HCEC 1CT (cell line): ENCODE measurements at places on chromosomes 11 and 22.

DNA sequence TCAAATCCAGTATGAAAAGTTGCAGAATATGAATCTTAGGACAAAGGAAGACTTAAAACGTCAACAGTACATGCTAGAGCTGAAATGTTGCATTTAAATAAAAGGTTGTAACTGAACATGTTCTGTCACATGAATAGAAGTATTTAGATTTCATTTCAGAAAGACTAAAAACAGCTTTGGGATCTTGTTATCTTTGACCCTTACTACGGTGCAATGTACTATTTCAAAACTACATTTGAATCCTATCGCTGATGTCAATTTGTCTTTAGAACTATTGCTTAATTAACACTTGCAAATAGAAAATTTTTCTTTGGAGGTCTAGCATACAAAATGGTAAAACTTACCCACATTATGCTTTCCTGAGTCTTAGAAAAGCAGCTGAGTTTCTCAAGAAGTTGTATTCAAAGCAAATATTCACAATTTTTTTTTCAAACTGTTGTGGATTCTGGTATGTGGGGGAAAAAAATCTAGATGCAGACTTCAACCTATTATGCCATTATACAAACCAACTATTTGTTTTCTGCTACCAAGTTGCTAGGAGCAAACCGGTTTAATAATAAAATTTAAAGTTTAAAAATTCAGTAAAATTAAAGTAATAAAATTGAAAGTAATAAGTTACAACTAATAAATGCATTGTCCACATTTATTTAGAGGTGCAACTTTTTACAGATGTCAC, 25.4 kb downstream of the CSTF3 start:
- DNase-seq, result no peak

DNA sequence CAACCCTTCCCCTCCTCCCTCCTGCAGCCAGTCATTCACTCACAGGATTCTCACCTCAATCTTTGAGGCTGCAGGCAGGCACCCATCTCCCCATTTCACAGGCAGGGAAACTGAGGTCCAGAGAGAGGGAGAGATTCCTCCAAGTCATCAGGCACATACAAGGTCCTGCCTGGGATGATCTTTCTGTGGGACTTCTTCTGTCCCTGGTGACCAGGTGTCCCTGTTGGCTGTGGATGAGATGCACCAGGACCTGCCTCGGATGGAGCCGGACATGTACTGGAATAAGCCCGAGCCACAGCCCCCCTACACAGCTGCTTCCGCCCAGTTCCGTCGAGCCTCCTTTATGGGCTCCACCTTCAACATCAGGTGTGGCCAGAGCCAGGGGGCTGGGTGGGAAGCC, 7.8 kb downstream of the FTH1 start:
- DNase-seq, result no peak

DNA sequence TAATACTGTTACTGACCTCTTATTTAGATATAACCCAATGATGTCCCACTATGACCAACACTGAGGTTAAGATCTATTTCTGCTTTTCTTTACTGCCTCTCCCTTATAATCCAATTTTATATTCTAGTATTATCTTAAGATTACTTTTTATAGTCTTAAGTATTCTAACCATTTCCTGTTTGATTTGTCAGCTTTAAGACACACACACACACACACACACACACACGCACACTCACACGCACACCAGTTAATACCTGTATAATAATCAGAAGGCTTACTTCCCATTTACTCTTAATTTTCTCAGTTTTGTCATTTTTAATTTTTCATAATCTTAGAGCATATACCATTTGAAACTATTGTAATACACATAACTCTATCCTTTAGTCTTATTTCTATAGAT, 226.0 kb upstream of the C11orf87 start:
- DNase-seq, result no peak

GRCh38 chr22:24315367-24315966, 44.8 kb downstream of the SPECC1L start:
- DNase-seq, result peak; percentile 49

DNA sequence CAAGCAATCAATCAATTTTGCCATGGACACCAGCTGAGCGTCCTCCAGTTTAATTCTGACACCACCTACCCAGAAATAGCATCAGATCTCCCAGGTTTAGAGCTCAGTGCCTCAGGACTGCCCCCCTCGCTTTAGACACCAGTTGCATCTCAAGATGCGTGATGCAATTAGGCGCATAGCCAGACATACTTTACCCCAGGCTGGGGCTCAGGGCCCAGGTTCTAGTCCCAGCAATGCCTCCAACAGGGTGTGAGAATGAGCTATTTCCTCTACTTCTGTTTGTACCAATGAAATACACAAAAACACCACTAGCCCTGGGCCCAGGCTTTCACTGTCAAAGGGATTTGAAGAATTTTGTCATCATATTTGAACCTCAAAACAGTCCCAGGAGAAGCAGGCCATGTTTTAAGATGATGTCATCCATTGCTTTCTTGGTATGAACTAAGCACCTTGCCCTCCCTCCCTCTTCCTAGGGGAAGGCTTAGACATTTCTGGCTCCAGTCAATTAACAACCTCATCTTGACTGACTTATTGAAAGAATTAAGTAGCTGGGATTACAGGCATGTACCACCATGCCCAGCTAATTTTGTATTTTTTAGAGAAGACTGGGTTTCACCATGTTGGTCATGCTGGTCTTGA, 61.5 kb upstream of the INCENP start:
- DNase-seq, result no peak

DNA sequence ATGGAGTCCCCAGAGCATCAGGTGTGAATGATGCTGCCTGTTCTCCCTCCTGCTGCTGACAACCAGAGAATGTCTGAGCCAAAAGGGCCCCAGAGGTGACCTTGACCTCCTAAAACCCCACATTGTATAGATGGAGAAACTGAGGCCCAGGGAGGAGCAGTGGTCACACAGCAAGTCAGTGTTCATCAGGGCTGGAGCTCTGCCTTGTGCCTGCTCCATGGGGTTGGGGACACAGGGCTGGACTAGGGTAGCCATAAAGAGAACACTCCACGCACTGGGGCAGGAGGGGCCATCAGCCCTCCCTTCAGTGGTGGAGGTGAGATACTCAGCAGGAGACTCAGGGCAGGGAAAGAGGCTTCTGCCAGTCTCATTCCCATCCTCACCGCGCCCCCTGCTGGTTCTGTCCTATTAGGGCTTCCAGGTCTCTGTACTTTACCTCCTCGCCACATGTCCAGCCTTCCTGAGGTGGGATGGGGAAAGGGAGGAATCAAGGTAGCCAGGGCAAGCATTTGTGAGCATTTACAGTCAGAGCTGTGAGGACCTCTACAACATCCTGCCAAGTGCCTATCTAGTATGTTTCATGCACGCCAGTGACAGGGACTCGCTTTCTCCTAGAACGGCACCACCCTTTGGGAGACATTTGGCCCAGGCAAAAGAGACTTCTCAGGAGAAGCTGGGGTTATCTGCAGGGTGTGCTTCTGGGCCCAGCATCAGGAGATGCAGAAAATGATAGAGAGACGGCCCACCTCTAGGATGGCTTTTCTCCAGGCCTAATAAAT, 43.2 kb downstream of the NEU3 start:
- DNase-seq, result peak; percentile 79

GRCh38 chr11:124470561-124471227, 25.2 kb upstream of the OR8B8 start:
- no peak for DNase-seq

DNA sequence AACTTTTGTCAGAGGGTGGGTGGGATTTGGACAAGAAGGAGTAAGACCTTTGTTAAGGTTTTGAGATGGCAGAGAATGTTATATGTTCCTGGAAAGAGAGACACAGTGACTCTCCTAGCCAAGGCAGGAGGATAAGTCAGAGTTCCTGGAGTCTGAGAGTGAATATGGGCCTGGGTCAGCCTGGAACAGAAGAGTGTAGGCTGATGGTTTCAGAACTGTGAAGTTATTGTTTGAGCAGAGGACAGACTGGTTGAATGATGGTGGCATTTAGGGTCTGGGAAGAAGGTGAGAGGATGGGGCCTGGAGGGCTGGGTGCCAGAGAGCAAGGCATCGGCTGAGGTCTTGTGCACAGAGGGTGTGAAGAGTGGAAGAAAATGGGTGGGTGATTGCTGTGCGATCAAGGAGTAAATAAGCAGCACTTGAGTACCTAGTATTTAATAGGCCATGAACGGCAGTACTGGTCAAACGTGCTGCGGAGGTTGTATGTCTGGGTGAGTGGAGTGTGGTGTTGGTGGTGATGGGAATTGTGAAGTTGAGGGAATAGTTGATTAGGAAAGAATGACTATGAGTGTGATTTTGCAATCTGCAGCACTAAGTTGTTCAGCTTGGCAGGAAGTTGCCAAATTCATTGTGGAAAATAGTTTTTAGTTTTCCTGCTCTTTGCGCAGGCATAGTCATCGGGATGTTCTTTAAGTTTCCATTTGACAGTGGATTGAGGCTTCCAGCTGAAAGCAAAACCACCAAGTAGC, 1.8 kb downstream of the PANX1 start:
- DNase-seq, result peak; percentile 96

DNA sequence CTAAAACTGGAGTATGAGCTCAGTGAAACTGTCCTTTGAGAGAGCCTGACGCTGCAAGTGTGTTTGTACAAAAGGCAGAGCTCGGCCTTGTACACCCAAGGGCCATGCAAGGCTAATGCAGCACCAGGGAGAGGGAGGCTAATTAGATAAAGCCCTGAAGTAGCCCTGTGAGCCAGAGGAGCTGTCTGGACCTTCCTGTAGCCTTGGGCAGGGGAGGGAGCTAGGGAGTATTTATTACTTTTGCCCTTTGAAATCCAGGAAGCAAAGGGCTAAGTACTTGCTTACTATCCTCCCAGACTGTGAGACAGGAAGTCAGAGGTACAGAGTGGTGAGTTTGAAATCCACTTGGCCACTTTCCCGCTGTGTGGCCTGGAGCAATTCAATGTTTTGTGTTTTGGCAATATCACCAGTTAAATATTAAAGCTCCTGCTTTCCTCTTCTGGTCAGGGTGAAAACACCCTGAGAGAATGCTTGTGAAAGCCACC, 10.2 kb upstream of the LDHA start:
- peak; percentile 88 for DNase-seq

- no peak for DNase-seq
These were observed 860.1 kb downstream of the TBC1D22A start for GRCh38 chr22:47622541-47622940.

- DNase-seq, result peak; percentile 71
These were observed 1.1 kb upstream of the PITPNB start for GRCh38 chr22:27919942-27920755.

GRCh38 chr22:37659897-37660708, 1.6 kb downstream of the PDXP start:
- no peak for DNase-seq

DNA sequence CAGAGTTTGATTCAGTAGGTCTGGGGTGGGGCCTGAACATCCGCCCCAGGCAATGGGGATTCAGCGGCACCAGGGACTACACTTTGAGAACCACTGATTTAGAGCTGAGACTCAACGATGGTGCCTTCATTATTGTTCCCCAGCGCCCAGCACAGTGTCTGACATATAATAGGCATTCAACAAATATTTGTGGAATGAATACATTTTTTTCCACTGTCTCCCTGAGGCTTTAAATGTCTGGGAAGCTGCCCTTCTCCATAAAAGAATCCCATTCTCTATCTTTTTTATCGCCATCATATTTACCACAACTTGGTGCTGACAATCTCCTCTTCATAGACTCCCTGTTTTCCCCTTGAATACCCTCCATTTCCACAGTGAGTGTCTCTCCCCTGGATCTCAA, 23.6 kb upstream of the LMO2 start:
- no peak for DNase-seq

DNA sequence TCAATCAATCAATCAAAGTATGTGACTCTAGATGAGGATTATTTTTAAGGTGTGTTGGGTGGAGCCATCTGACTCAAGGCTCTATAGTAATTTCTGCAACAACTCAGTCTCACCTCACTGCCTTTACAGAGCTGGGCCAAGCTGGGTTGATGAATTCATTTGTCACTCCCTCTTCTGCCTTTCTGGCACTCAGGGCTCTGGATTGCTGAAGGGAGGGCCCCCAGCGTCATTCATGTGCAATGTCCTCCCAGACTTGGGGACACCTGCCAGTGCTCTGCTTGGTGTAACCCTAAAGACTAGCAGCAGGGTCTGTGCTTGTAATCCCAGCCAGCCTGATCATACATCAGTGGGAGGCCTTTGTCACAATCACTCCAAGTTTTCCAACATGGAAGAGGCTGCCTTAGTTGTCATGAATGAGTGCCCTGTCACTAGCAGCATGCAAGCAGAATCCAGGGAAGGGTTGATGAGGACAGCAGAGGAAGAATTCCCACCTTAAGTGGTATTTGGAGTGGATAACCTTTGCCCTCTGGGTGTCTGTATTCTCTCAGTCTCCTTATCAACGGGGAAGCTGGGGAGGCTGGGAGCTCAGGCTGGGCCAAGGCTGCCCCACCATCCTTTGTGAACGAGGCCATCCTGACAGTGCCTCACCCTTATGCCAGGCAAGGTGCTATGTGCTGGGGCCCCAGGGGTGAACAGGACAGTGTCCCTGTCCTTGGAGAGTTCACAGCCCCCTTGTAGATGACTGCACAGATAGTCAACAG, 2.0 kb upstream of the TP53I11 start:
- no peak for DNase-seq

- DNase-seq, result peak; percentile 54
These were observed 39.1 kb downstream of the MMP27 start for GRCh38 chr11:102666331-102666957.

- no peak for DNase-seq
These were observed 169.7 kb downstream of the SOX6 start for GRCh38 chr11:16186680-16187079.

DNA sequence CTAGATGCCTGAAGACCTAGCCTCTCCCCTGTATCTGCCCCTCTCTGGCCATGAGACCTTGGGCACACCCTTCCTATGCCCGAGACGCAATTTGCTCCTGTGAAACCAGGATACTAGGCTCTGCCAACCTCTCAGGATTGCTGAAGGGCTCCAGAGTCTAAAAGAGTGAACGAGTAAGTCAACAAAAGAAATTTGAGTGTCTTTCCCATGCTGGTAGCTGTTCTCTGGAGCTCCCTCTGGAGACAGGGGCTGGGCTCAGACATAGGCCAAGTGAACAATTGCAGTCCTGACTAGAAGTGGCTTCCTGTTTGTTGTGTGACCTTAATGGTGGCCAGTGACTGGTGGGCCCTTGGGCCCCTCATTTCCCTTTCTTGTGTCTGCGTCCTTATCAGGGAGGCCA, 189.0 kb upstream of the NARS2 start:
- DNase-seq, result no peak

GRCh38 chr22:27843441-27843840, 41.9 kb upstream of the MN1 start:
- DNase-seq, result no peak
